ENCODE measurements at places on chromosomes 6 and 20.

DNA sequence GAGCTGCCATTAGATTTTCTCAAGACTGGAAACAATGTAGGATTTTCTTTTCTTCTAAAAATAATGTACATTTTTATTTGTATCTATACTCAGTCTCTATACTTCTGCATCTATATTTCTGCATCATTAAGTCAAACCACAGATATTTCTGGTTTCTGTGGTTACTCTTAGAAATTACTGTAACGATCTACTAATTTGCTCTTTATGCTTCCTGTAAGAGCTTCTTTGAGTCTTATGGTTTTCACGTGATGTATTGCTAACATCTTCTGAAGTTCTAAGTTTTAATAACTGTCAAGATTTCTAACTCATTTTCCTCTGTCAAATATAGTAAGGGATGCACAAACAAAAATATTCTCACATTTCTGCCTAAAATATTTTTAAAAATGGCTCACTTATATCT lies 1144.5 kb downstream of the HACE1 start:
- no peak for DNase-seq

- no peak for DNase-seq
Observed at GRCh38 chr20:57834306-57835073, 124.7 kb upstream of the PMEPA1 start.

- peak; percentile 57 for DNase-seq
Observed at GRCh38 chr6:32413427-32414047, 6.6 kb upstream of the BTNL2 start.

- no peak for DNase-seq
Observed at GRCh38 chr6:153263489-153263888, 132.4 kb upstream of the RGS17 start.

- DNase-seq = no peak
Observed at GRCh38 chr6:139905404-139906052, 531.1 kb upstream of the CITED2 start.

- DNase-seq = no peak
Observed at GRCh38 chr6:45983062-45983461, 32.6 kb downstream of the CLIC5 start.

DNA sequence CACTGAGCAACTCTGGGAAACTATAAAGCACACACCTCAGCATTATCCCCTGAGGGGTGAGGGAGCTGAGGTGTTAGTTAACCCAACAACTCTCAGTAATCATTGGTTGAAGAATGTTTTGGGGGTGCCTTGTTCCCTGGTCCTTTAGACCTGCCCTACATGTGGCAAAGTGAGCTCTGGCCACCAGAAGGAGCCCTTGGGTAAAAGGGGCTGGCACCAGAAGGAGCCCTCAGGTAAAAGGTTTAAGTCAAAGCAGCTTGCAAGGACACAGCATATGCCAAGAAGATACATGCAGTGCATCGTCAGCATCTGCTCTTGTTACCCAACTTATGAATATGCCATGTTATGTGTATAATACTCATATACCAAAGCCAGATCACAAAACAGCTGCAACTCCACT lies 1081.7 kb downstream of the KIF16B start:
- no peak for DNase-seq

GRCh38 chr6:34462551-34462971 lies 3.3 kb upstream of the PACSIN1 start:
- DNase-seq = no peak

DNA sequence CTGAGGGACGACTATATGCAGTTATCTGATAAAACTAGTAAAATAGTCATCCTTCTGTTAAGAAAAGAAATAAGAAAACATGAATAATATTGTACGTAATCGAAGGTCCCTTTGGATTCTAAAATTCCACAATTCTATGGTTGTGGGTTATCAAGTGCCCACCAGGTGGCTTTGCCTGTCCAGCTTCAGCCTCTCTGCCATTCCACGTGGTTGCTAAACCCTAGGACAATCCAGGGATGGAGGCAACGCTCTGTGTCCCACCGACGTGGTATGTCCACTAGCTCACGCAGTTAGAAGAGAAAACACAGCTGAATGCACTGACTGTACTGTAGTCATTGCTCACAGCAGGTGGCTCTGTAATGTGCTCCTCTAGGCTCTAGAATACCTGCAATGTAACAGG lies 349.3 kb downstream of the FARS2 start:
- no peak for DNase-seq

DNA sequence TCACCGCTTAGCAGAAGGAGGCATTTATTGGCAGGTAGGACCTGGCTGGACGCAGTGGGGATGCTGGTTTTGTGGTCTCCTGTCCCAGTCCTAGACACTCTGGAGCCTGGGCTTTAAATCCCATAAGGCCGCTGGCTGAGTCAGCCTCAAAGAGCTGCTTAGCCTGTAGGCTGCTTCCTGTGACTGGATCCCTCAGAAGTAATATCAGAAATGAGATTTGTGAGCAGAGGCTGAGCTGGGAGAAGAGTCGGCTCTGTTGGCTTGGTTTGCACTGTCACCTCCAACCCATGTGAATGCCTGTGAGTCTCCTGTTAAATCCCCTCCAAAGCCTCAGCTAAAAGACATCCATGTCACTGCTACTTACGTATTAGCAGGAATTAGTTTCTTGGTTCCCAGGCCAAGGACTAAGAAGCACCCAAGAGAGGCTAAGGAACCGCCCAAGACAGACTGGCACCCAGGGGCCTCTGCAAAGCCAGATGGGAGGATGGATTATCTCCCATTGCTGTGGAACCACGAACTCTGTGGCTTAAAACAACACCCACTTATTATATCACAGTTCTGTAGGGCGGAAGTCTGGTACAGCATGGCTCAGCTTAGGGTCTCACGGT lies 289.4 kb downstream of the CDC5L start:
- DNase-seq = no peak

- DNase-seq = no peak
Observed at GRCh38 chr6:36019167-36019566, 5.3 kb downstream of the SLC26A8 start.

DNA sequence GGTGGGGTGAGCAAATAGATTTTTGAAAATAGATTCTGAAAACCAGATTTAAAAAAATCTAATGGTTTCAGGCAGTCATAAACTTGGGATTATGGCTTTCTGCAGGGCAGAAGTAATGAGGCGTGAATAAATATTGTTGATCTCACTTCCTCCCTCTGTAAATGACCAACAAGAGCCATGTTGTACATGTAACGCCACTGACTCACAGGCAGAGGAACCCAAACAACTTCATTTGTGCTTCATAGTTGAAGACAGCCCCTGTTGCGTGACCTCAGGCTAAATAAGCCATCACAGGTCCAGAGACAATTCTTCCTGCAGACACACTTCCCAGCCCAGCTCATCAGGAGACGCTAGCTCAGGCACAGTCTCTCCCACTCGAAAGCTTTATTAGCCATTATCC lies 59.1 kb upstream of the F13A1 start:
- no peak for DNase-seq

DNA sequence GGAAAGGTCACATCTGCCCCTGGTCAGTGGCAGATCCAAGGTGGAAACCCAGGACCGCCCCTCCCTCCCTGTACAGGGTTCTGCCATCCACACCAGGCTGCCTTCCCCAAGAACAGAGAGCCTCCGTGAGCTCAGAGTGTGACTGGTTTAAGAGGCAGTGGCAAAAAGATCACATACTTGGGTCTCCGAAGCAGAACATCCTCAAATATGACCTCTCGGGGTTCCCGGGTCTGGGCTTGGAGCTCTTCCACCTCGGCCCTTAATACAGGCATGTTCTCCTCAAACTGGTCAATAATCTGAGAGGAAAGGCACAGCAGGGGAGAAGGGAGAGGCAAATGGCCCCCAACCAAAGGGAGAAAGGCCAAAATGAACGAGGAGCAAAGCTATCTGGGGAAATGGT lies 14.8 kb downstream of the C20orf96 start:
- no peak for DNase-seq

DNA sequence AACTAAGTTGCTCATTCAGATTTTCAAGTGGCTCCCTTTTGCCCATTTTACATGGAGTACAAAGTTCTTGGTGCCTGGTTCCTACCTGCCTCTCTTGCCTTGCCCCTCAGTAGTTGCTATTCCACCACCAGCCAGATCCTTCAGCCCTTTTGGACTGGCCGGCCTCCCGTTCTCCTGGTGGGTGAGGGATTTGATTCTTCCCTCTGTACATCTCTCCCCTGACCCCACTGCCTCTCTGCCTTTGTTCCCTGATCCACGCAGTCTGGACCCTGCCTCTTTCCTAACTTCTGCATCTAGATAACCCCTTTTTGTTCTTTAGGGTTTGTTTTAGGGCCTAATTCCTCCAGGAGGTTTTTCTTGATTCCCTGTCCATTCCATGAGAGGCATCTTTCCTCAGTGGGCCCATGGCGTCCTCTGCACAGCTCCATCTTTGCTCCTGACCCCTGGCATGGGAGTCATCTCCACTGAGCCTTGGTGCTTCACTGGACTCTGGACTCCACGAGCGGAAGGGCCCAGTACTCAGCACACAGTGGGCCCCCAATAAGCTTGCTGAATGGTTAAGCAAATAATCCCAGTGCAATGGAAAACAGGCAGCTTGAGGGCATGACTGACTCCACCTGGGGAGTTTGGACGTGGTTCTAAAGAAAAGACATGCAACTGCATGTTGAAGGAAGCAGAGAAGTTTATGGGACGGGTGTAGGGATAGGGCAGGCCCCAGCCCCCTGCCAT lies 309.3 kb upstream of the SUPT3H start:
- DNase-seq = no peak

DNA sequence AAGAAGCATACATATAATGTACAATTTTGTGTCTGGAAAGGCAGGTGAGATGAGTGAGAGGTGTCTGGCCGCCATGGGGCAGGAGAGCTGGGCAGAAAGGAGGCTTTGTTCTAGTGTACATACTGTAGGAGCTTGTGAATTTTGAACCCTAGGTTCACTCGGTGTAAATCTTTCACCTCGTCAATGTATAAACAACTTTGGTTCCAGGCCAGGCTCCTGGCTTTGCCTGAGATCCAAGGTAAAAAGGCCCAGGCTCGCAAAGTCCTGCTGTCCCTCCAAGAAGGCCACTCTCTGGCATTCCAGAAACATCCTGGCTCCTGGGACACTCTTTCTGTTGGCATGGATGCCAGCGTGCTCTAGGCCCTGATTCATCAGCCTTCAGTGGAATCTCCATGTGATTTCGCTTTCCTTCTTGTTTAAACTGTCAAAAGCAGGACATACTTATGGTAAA lies 7.1 kb upstream of the SLC22A7 start:
- no peak for DNase-seq

GRCh38 chr6:51625566-51625965 lies 461.8 kb downstream of the PKHD1 start:
- no peak for DNase-seq

DNA sequence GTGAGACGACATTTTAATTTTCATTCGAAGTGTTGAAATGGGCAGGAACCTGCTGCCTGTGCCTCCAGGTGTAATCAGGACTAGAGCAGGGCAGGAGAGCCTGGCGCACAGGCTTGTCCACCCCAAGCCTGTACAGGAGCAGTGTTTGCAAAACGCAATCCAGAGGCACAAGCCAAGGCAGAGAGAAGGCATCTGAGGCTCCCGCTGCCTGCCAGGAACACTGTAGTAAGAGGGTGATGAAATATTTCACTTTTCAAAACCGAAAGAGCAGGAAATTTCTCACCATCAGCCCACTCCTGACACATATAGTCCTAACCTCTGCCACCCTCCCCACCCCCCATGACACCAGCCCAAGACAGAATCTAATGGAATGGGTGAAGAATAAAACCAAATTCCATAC lies 132.5 kb downstream of the RTN4IP1 start:
- DNase-seq = no peak

GRCh38 chr6:46022106-46022948 lies 6.7 kb upstream of the CLIC5 start:
- DNase-seq = no peak

- no peak for DNase-seq
Observed at GRCh38 chr6:39251406-39251805, 22.1 kb upstream of the KCNK5 start.

DNA sequence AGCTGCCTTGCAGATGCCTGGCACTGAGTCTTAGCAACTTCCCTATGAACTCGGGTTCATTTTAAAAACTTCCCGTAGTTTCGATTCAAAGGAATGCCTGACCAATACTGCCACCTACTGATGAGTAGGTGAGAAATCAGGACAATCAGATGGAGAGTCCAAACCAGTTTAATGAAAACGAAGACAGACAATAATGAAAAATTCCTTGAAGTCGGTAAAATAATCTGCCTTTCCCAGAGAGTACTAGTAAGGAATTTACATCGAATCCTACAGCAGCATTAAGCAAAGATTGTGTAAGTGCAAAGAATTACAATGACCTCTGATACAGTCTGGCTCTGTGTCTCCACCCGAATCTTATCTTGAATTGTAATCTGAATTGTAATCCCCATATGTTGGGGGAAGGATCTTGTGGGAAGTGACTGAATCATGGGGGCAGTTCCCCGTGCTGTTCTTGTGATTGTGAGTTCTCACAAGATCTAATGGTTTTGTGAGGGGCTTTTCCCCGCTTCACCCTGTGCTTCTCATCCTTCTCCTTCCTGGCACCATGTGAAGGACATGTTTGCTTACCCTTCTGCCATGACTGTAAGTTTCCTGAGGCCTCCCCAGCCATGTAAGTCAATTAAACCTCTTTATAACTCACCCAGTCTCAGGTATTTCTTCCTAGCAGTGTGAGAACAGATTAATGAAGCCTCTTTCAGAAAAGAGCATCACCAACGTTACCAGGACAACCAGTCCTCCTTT lies 134.4 kb downstream of the ARHGAP18 start:
- no peak for DNase-seq

DNA sequence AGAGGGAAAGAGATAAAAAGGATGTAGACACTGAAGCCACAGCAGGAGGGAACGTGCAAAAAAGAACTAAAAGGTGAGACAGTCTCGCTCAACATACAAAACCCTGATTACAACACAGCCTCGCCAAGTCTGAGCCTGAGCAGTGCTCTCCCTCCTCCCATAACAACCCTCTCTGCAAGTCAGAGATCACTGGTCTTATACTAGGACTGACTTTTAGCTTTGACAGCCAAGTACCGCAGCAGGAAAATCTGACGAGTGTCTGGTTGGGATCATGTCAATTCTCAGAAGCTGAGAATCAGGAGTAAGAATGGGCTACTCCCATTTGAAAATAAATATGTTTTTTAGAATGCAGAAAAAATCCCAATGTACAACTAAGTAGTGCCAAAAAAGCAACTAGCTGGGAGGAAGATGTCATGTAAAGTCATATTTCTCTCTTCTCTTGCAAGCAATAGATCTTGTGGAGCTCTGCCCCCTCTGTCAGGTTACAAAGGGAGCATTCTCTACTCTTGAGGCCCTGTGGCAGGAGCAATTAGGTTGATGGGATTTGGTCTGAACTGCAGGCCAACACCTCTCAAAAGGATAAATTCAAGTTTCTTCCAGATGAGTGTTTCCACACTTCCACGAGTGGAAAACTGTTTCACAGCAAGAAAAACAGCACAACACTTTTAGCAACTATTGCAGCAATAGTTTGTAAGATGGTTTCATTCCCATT lies 118.9 kb upstream of the COL21A1 start:
- DNase-seq = no peak

- DNase-seq = no peak
Observed at GRCh38 chr6:166728884-166729530, 102.0 kb upstream of the RPS6KA2 start.

DNA sequence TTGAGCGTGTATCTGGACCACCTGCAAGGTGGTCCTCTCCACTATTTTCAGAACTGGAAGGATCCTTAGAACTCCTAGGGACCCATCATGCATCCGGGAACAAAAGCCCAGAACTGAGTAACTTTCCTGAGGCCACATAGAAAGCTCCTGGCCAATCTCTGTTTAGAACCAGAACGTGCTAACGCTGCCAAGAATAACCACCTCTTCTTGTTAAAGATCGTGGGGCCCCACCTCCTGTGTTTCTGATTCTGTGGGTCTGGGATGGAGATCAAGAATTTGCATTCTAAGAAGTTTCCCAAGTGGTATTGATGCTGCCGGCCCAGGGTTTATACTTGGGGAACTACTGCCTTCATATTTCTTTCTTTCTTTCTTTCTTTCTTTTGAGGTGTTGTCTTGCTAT lies 13.3 kb downstream of the CD40 start:
- DNase-seq = no peak

All from AG04450 (cell line).